NCI-H1092 (cell line): ENCODE measurements at places on chromosomes 2 and 18.
A peak's percentile ranks its signal among the peaks of the same experiment; 100 is the strongest.

DNA sequence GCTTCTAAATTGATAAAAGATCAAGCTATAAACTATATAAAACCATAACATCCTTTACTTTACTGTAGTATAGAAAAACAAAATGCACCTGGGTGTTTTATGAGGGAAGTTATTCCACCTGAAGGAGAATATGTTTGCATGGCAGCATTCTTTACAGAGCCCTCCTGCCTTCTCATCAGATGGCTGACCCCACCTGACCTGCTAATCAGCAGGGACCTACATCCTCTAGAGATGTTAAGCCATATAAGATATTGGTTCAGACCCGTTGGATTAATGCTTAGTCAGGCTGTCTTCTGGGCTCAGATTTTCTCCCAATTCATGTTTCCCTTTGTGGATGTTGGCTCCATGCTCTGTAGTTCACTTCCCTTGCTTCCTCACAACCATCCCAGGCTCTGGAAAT is 414.8 kb downstream of the DPP10 start:
- no peak for DNase-seq

DNA sequence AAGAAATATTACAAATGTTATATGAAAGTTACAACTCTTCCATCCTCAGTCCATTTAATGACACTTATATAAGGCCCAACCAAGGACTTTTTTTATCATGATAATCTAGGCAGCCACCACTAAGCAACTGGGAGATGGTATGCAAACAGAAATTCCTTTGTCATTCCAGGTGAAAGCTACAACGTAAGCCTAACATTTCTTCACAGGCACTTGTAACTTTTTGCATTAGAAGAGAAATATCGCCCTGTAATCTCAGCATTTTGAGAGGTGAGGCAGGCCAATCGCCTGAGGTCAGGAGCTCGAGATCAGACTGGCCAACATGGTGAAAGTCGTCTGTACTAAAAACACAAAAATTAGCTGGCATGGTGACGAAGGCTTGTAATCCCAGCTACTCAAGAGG is 581.2 kb upstream of the SLC8A1 start:
- no peak for DNase-seq

DNA sequence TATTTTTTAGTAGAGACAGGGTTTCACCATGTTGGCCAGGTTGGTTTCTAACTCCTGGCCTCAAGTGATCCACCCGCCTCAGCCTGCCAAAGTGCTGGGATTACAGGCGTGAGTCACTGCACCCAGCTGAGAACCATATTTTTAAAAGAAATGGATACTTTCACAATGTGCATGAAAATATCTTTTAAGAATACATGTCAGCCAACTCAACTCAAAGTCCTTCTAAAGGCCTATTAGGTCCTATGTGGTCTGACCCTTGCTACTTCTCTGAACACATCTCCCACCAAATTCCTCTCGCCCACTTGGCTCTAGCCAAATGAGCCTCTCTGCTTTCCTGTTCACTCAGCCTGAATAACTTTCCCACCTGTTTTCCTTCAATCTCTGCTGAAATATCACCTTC is 119.6 kb downstream of the MTX2 start:
- no peak for DNase-seq

- DNase-seq: no peak
Measured at GRCh38 chr2:113370478-113371091, 66.9 kb upstream of the ZNG1B start.

DNA sequence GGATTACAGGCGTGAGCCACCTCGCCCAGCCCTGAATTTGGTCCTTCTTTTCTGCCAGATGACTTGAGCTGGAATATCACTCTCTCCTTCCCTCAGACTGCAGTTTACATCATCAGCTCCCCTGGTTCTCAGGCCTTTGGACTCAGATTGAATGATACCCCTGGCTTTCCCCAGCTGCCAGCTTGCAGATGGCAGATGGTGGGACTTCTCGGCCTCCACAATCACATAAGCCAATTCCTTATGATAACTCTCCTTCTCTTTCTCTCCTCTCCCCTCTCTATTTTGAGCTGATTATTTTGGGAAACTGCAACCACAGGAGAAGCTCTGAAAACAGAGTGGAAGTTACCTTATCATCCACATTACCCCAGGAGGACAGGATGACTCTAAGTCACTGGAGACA is 33.4 kb upstream of the ATP8B1 start:
- DNase-seq: no peak

- DNase-seq: no peak
Measured at GRCh38 chr18:10247021-10247741, 207.3 kb upstream of the APCDD1 start.

- no peak for DNase-seq
Measured at GRCh38 chr2:45778720-45779171, 127.3 kb downstream of the PRKCE start.

- DNase-seq: no peak
Measured at GRCh38 chr18:42798606-42799170, 316.8 kb downstream of the RIT2 start.

GRCh38 chr2:45300026-45300750 is 290.9 kb upstream of the SIX2 start:
- peak; percentile 88 for DNase-seq

DNA sequence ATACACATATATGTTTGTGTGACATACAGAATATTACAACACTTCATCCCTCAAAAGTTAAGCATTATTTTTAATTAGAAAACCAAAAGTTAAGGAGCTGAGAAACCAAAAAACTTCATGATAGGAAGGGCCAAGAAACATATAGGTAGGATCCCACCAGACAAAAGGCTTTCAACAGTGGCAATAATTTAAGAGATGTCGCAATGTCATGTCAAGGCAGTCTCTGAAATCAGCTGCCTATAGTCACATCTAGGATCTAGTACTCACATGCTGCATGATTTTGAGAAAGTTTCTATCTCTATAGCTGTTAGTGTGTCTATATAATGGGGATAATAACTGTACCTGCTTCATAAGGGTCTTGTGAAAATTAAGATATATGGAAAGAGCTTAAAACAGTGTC is 72.7 kb downstream of the SPIRE1 start:
- no peak for DNase-seq

DNA sequence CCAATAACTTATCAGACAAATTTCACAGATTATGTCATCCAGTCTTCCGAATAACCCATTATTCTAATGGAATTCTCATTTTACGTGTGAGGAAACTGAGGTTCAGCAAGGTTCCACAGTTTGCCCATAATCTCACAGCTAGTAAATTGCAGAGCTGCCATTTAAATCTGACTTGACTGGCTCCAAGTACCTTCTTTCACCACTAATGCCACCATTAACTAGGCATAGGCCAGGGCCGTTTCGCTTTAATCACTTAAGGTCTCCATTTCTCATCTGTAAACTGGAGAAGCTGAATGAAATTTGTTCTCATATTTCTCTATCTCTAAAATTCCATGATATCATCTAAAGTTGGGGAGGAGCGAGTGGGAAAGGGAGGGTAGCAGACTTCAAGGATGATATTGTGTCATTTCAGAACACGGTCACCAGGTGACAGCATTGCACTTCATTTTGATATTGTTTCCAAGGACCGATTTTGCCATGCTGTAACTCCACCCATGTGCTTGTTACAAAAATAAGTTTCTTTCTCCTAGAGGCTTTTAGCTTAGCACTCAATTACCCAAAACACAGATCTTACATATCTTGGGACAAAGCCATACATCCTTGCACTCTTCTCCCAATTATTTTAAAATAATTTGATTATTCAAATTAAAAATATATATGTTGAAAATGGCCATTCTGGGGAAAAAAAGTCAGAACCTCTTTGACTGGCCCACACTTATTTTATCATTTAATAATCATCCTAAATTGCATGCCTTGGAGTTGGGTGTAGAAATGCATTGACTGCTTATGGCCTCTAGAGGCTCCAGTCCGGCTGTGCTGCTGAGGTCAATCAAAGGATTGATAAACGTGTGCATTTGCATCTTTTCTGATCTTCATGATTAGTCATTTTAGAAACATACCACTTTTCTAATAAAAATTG is 123.8 kb downstream of the AKAIN1 start:
- DNase-seq: peak; percentile 6

DNA sequence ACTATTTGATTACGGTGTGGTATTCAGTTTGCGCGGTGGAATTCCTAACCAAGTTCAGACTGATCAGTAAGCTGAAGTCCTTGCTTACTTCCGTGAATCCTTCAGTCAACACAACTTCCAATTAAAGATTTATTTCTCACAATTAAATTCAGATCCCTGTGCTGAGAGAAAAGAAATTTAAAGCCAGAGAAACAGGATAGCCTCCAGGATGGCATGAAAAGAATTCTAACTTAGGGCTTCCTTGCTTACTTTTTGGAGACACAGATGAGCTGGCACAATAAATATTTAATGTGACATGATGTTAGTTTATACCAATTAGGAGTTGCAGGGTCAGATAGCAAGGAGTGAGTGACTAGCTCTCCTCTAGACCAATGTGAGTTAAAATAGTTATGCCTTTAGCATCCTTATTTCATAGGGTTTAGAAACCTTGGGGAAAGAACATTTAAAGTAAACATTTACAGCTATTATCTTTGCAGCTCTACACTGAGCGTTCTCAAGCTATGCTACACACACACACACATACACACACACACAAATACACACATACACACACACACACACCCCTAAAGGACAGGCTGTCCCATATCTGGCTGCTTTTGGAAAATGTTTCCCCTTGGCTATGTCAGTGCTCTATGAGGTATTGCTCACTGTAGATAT is 151.0 kb downstream of the TRIB2 start:
- no peak for DNase-seq

DNA sequence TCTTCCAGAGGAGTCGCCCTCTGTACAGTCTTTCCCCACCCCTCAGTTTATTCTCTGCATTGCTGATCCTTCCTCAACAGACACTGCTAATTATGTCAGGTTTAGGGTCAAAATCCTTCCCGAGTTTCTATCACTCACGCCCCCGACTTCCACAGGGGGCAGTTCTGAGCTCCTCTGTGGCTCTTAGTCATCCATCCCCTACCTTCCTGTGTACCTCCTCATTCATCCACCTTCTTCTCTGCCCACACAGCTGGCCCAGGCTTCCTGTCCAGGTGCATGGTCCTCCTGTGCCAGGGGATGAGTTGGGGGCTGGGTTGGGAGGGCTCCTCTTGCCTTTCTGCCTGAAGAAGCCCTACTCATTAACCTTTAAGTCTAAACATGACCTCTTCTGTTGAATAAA is 202.9 kb downstream of the ARL4C start:
- no peak for DNase-seq

DNA sequence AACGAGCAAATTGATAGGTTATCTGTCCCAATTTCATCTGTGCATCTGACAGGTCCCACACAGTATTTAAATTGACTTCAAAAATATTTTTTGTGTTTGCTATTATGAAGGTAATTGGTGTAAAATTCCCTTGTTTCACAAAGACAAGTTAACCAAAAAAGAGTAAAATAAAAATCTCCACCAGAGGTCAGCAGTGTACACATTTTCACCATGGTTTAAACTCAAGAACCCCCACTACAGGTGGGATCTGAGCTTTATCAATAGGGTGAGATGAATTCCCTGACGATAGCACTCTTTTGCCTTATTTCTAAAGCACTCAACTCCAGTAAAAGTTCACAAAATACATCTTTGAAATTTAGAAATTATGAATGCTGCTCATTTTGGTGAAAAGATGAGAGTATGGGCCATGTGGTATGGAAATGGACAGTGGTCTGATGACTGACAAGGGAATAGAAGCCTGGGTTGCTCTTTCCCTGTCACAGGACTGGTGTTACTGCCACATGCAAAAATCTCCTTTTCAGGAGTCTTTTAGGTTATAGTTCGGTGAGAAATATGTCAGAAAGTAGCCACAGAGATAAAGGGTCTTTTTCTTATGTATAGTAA is 68.0 kb downstream of the SERPINB8 start:
- peak; percentile 55 for DNase-seq

DNA sequence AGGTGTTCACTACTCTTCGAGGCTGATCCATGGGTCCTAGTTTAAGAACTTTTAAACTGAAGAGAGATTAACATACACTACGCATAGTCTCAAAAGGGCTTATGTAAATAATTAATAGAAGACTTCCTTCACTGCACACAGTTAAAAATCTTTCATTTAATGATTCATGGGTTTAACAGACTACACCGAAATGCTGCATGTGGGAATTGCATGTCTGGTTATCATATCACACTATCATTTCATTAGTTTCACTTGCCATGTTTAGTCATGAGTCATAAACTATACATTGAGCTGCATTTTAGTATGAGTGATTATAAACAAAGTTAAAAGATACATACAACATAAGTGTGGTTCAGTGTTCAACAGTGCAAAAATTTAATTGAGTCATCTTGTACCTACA is 31.2 kb downstream of the GLS start:
- DNase-seq: no peak

DNA sequence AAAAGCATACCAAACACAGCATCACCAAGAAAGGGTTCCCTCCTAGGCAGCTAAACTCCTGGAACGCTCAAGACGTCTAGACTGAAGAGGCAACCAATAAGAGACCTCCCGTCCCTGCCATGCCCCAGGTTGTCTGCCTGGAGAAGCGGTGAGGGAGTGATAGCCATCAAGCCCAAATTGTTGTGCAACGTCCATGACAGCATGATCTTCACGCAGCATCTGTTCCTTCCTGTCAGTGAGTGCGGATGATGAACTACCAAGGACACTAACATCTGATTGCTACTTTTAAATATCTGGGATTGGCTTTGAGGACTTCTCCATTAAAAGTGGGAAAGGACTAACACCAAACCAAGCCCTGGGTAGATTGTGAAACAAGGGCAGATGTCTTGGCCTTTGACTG is 149.7 kb downstream of the TXNL1 start:
- no peak for DNase-seq

DNA sequence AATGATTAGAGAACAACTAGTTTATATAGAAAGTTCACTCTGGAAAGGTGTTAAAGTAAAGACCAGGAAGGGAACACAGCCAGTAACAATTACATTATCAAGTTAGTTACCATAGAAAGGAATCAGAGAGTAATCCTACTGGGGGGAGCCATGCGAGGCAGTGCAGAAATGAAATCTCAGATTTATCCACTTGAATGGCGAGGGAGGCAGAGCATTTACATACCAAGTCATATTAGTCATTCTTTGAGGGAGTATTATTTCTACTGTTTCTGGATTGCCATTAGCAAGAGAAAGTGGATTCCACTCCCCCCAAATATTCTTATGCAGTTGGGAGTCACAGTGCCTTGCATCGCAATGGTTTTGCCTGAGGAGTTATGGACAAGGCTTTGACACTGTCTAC is 472.7 kb upstream of the TRIB2 start:
- DNase-seq: no peak
